ENCODE measurements at places on chromosomes 5 and 9.

- DNase-seq: no peak
Measured at GRCh38 chr5:147675168-147675567, 107.4 kb downstream of the JAKMIP2 start.

GRCh38 chr5:151490627-151491026, 43.2 kb downstream of the SLC36A1 start:
- no peak for DNase-seq

GRCh38 chr5:140418862-140419520, 17.4 kb downstream of the ANKHD1 start:
- DNase-seq: no peak

- no peak for DNase-seq
Measured at GRCh38 chr9:113179839-113180238, 29.0 kb downstream of the SLC31A2 start.

DNA sequence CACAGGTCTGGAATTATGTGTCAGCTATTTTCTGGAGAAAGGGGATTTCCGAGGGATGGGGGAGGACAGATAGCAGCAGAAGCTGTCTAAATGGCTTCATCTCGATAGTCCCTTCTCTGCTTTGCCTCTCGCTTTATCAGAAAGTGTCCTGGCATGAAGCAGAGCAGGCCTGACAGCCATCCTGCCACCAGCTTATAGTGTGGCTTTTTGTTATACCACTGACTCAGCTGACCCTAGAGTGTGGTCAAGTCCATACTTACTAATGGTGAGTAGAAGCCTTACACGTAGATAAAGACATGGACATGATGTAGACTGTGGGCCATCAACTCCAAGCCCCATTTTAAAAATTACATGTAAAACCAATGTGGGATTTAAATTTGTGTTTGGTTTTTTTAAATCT, 50.0 kb downstream of the RCL1 start:
- DNase-seq: peak; percentile 35

DNA sequence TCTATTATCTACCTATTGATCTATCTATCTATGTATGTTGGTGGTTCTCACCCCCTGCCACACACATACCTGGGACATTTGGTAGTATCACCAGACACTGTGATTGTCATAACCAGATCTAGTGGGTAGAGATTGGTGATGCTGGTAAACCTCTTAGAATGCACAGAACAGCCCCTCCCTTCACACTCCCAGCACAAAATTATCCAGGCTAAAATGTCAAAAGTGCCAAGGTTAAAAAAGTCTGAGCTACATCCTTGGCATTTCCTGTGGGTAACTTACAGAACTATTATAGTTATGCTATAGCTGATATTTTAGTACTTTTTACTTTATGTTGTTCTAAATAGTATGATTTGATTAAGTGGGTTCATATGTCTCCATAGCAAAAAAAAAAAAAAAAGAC, 151.0 kb downstream of the FER start:
- peak; percentile 28 for DNase-seq

DNA sequence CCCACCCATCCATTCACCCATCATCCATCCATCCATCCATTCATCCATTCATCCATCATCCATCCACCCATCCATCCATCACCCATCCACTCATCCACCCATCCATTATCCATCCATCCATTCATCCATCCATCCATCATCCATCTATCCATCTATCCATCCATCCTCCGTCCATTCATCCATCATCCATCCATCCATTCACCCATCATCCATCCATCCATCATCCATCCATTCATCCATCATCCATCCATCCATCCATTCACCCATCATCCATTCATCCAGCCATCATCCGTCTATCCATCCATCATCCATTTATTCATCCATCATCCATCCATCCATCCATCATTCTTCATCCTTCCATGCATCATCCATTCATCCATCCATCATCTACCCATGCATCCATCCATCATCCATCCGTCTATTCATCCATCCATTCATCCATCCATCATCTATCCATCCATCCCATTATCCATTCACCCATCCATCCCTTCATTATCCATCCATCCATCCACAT, 10.1 kb downstream of the ASS1 start:
- DNase-seq: no peak

DNA sequence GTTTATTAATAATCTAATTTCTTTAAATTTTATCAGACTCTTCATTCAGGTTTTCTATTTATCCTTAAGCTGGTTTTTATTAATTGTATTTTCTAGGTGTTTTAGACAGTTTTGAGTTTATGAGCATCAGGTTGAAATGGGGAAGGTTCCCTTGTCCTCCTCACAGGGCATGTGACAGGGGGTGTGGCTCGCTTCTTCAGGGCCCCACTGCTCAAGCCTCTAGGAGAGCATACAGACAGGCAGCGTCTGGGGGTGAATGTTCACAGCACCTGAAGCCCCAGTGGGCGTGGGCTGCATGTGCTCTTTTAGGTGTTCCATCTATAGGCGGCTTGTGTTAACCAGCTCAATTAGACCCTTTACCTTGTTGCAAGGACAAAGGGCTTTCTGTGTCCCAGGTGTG, 78.2 kb upstream of the RUFY1 start:
- no peak for DNase-seq

DNA sequence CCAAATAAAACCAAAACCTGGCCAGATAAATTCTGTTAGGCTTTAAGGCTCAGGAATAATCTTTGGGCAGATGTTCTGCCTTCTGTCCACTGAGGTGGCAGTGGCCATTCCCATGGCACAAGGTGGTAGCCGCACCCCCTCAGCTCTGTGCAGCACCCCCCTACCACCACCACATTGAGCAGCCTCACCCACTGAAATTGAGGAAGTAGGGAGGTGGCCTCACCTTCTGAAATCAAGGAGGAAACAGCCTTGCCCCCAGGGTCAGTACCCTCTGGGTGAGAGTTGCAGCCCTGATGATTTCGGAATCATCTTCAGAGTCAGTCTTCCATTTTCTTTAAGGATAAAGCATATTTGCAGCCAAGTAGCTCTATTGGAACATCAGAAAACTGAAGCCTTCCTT, 204.8 kb upstream of the PIK3R1 start:
- DNase-seq: no peak

DNA sequence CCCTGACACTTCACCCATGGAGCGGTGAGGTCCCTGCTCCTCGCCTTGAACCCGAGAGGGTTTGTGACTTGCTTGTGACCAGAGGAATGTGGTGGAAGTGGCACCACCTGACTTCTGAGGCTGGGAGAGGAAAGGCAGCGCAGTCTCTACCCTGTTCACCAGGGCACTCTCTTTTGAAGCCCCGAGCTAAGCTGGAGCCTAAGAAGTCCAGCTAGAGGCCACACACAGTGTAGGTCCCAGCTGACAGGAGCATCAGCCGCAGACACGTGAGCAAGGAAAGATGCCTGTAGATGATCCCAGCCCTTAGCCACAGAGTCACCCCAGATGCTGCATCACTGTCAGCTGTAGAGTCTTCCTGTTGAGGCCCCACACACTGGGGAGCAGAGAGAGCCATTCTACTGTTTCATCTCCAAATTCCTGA, 1.7 kb upstream of the ANGPTL2 start:
- DNase-seq: no peak

- no peak for DNase-seq
Measured at GRCh38 chr5:82863266-82863665, 213.9 kb downstream of the TMEM167A start.

- DNase-seq: no peak
Measured at GRCh38 chr9:7500521-7500920, 299.1 kb downstream of the DMAC1 start.

GRCh38 chr5:73768-74502, 18.0 kb upstream of the PLEKHG4B start:
- DNase-seq: no peak

DNA sequence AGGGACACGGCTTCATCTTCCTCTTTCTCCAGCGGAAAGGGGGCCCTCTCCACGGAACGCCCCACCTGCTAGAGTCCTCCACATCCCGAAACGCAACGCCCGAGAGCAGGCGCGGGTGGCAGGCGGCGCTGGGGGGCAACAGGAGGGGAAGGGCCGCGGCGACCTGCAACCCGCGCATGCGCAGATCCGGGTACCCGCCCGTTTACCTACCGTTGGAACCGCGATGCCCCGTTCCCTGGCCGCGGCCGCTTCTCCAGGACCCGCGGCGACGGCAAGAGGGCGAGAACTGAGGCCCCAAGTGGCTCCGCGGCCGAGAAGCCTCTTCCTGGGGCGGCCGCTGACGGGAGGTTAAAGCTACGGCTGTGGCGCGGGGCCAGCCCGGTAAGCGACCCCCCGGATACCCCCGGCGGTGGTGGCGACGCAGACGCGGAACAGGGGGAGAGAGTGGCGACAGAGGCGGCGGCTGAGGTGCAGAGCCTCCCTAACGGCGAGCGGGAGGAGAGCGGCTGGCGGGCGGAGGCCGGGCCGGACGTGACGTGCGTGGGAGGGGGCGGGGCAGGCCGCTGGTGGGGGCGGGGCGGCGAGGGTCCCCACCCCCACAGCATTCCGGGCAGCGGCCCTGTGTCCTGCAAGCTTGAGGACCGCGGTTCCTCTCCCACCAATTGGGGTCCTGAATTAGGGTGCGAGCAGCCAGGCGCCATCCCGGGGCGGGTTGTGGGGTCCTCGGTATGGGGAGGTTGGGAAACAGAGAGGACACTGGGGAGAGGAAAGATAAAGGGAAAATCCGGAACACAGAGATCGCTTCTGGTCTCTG, at the start of gene FAM13B:
Gene FAM13B, minus strand, starts transcription at position 508 of the 814 bp plus-strand sequence. CDS start 13,968 bp downstream, outside the sequence.
- DNase-seq: peak; percentile 81

GRCh38 chr5:92977846-92978540, 603.0 kb downstream of the NR2F1-AS1 start:
- DNase-seq: no peak

- no peak for DNase-seq
Measured at GRCh38 chr5:34047774-34048572, 5.0 kb upstream of the C1QTNF3 start.

DNA sequence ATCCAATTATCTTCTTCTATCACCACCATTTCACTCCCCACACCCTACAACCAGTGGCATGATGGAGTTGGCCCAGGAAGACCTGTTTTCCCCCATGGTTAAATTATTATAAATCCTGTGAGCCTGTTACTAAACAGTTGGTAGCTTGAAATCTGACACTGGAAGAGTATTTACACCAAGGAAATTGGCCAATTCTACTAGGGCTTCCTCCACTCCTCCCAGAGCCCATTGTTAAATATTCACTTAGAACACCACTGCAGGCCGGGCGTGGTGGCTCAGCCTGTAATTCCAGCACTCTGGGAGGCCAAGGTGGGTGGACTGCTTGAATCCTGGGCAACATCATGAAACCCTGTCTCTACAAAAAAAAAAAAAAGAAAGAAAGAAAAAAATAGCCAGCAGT, 32.4 kb upstream of the CKS2 start:
- DNase-seq: no peak

GRCh38 chr5:144086295-144086694, 84.2 kb downstream of the YIPF5 start:
- DNase-seq: no peak

GRCh38 chr5:84779186-84779585, 394.5 kb upstream of the EDIL3 start:
- DNase-seq: no peak

DNA sequence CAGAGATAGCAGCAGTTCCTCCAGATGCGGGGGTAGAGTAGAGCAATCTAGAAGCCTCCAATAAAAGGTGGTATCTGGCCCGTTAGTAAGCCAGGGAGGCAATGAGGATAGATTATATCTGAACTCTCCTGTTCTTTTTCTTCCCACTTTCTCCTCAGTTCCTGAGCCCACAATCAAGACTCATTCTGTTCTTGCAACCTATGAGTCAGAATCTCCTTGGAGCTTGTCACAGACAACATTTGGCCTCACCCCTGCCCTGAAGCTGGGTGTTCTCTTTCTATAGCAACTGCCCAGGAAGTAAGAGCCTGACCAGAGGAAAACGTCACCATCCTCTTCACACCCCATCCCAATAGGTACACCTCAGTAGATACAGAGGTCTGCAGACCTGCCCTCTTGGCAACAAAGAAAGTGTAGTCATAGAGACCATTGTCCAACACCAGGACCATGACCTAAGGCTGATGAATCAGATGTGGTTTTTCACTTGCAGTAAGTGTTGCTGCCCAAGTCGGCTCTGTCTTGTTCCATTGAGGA, 76.3 kb upstream of the PCA3 start:
- DNase-seq: peak; percentile 85

DNA sequence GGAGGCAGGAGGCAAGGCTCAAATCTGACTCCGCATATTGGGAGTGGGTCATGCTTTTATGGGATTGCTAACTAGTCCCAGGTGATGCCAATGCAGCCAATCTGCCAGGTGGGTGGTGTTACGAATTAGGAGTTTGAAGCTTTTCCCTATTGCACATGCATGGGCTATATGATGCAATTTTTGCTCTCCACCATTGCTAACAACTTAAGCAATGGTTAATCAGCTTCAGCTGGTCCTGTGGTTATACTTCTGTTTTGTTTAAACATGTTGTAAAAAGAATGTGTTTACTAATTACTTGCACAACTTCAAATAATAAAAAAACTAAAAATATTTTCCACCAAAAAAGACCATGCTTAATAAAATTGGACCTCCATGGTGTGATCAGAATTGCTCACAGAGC, 55.7 kb downstream of the SHC3 start:
- DNase-seq: no peak

- DNase-seq: no peak
Measured at GRCh38 chr9:8284884-8285283, 485.3 kb upstream of the DMAC1 start.

DNA sequence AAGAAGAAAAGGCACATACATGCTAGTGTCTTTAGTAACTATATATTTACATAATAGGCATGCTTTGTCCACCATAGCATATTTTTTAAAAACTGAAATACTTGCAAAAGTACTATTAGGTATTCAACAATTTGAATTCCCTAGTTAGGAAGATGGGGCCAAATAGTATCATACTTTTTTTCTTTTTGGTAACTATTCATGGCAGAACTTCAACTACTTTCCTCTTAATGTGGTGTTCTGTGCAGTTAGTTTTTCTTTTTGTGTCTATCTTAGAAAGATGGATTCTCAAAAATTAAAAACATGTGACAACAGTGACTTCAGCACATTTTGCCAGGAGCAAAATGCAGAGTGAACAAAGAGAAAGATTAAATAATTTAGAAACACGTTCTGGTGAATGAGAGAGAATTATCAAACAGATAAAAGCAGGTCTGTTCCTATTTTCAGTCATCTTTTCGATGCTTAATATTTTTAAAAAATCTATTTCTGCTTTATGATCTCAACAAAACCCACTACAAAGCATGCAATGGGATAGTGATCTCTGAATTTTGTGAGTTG, 341.1 kb downstream of the ARL15 start:
- no peak for DNase-seq

DNA sequence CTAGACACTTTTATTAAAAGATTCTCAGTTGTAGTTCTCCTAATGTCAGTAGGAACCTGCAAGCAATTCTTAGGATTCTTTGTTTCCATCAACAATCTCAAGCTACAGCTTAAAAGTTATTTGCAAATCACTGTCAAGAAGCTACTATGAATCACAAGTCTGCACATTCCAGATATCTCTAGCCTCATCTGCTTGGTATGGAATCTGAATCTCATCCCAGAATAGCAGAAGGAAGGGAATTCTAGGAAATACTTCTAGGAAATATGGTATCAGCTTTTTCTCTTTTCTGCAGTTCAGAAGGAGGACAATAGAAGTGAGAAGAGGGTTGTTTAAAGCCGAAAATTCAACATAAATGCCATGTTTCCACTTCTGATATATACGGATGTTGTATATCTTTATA, 792.2 kb upstream of the CDH9 start:
- DNase-seq: peak; percentile 38
